ENCODE measurements at places on chromosomes 3 and 15. TPM values are rescaled to one million over a fixed set of nuclear protein-coding genes. Genes with fewer than 3 reads are reported as not detected.
A peak's percentile ranks its signal among the peaks of the same experiment; 100 is the strongest.

- peak; percentile 76 for DNase-seq
Observed at GRCh38 chr15:51077221-51078153, 17.2 kb downstream of the TNFAIP8L3 start.

DNA sequence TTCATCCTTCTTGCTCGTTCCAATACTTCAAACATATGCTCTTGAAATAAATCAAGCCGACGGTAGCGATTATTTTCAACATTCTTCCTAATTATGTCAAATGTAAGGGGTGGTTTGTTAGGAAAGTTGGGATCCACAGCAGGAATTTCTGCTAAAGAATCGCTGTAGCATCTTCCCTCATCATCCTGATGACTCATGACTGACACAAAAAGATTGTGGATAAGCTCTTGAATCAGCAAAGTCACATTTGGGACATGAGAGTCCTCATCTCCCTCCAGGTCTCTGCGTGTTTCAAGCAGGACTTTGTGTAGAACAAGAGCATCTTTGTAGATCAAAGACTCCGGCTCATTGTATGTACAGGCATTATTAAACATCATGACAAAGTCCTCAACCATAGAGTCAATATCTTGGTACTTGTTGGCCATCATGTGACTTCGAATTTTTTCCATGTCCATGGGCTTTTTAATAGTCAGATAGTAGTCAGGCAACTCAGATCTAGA, 73.0 kb downstream of the UQCC5 start:
- no peak for DNase-seq

- no peak for DNase-seq
Observed at GRCh38 chr15:99421758-99422157, 144.0 kb upstream of the MEF2A start.

GRCh38 chr3:168497741-168498140, 402.0 kb upstream of the GOLIM4 start:
- no peak for DNase-seq

DNA sequence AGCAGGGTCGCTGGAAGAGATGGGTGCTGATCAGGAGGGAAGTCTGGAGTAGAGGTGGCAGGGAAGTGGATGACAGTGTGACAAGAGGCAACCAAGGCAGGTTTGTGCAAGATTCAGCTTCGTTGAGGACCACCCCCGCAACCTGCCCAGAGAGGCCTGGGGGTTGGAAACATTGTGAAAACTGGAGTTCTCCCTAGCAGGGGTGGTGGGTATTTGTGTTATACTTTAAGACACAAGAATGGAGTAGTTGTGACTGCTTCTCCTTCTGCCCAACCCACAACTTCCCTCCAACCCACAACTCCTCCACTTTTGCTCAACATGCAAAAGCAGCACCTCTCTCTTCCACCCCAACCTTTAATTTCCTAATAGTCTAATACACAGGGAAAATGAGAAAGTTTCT, 8.6 kb upstream of the ARNT2 start:
- no peak for DNase-seq

IL5RA gene
- not detected for polyA plus RNA-seq

NLGN1 gene
- polyA plus RNA-seq: not detected
